ENCODE measurements at places on chromosomes 12 and 14. TPM values are rescaled to one million over a fixed set of nuclear protein-coding genes. Genes with fewer than 3 reads are reported as not detected.

DNA sequence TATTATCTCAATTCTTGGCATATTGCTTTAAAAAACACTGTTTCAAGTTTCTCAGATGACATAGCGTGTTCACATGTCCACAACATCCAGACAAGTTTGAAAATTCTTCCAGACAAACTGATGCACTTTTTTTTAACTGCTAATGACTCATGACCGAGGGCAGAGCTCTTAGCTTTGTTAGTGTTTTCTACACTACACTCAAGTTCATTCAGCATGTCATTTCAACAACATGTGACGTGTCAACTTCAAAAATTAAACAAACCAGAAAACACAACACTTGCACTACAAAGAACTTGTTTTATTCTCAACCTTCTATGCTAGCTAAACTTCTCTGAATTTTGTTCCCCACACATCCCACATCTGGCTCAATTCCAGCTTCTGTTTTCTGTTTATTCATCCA is 1186.3 kb upstream of the FLRT2 start:
- H3K27ac ChIP-seq: no peak overlapping the region
- H3K27me3 ChIP-seq: no peaks in the 10 kb centered on the region
- no peaks in the 10 kb centered on the region for H3K4me1 ChIP-seq
- no peaks in the 10 kb centered on the region for H3K36me3 ChIP-seq
- no peak overlapping the region for H3K4me3 ChIP-seq

Gene IL22
- total RNA-seq: not detected

GRCh38 chr14:94398536-94398935 is 10.1 kb upstream of the SERPINA1 start:
- H3K4me3 ChIP-seq: no peak overlapping the region
- no peak for DNase-seq
- H3K36me3 ChIP-seq: no peaks in the 10 kb centered on the region
- no peak overlapping the region for H3K27ac ChIP-seq

- H3K4me3 ChIP-seq: no peak overlapping the region
- DNase-seq: no peak
- H3K27me3 ChIP-seq: no peaks in the 10 kb centered on the region
- no peaks in the 10 kb centered on the region for H3K36me3 ChIP-seq
- H3K4me1 ChIP-seq: no peaks in the 10 kb centered on the region
- no peak overlapping the region for H3K27ac ChIP-seq
These were observed 2.0 kb upstream of the TAS2R9 start for GRCh38 chr12:10811883-10812536.

Gene LUM
- 41.7 TPM for total RNA-seq

DNA sequence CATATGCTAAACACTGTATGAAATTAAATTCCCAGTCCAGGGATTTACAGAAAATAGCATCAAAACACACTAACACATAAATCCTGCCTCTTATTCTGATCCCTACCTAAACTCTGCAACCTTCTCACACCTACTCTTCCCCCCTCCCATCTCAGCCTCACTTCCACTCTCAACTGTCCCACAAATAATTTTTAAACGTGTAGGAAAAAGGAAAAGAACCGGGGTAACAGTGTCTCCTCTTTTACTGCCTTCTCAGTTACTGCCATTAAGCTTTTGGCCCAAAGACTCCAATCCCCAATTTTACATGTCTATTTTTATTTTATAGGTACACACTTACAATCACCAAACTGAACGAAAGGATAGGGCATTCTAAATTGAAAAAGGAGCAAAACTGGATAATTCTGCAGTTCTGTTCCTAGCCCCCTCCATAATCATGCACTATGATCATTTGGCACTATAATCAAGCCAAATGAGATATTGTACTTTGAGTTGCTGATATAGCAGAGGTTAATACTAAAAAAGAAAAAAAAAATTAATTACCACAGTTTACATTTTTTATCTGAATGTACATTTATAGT is 2.9 kb downstream of the DUSP16 start:
- H3K4me1 ChIP-seq: peaks cover 9% of the 10 kb centered on the region
- no peak for DNase-seq
- peak overlapping the region; percentile 38 for H3K27ac ChIP-seq
- no peaks in the 10 kb centered on the region for H3K27me3 ChIP-seq
- peak overlapping the region; percentile 28 for H3K4me3 ChIP-seq

Gene BHLHE41
- 12.7 TPM for total RNA-seq

Gene ACRBP
- 1.8 TPM for total RNA-seq

DNA sequence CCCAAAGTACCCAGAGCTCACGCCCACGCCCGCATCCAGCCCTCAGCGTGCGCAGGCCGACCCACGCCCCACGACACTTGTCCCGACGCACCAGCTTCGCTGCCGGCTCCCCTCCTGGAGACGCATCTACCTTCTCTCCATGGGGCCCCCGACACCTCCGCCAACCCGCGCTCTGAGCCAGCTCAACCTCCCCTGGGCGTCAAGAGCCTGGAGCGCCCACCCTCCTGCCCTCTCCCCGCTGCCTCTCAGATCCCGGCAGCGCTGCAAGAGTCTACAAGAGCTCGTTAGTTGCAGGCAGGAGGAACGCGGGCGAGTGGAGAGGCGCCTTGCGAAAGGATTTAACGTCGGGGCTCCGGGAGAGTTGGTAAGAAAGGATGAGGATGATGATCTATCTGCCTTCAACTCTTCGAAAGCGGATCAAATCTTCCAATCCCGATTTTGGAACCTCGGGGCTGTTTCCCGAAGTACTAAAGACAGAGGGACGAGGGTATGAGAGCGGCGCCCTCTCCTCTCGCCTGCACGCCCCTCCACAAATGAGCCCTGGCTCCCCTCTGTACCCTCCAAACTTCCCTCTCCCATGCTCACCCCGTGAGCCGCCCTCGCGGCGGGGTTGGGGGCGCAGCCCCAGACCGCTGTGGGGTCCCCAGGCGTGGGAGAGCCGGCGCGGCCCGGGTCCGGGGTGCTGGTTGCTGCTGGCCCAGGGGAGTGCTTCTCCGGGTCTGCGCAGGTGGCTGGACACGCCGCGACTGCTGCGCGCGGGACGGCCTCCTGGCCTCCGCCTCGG is 979 bp downstream of the LTBP2 start:
- peak overlapping the region; percentile 84 for H3K4me3 ChIP-seq
- no peaks in the 10 kb centered on the region for H3K36me3 ChIP-seq
- no peak for DNase-seq
- H3K4me1 ChIP-seq: peaks cover 7% of the 10 kb centered on the region
- H3K27me3 ChIP-seq: no peaks in the 10 kb centered on the region

Gene RGS6
- total RNA-seq: 67.2 TPM

DNA sequence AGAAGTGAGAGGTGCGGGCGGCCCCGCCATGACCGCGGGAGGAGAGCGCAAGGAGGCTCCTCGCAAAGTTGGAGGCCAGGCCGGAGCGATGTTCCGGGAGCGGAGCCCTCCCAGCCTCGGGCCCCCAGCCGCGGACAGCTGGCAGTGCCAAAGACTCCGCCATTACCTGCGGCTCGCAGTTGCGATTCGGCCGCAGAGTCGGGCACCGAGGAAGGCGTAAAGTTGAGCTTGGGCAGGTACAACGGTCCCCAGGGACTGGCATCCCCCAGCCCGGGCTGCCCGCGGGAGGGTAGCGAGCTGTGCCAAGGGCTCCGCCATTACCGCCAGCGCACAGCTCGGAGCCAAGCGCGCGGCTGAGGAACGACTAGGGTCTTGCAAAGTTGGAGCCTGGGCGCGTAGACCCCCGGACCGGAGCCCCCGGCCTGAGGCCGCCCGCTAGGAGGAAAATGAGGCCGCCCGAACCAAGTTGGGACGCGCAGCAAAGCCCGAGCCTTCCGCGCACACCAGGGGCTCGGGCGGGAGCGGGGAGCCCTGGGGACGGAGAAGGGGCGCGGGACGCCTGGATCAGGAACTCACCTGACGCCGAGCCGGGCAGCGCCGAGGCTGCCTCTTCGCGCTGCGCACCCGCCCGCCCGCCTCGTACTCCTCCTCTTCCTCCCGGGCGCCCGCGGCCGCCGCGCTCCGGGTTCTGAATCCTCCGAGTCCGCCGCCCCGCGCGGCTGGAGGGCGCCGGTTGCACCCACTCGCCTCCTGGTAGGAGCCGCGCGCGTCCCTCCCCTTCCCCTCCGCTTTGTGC is 677 bp downstream of the NOS1 start:
- no peaks in the 10 kb centered on the region for H3K4me1 ChIP-seq
- H3K4me3 ChIP-seq: no peak overlapping the region
- H3K27me3 ChIP-seq: no peaks in the 10 kb centered on the region
- no peak overlapping the region for H3K27ac ChIP-seq
- DNase-seq: no peak

DNA sequence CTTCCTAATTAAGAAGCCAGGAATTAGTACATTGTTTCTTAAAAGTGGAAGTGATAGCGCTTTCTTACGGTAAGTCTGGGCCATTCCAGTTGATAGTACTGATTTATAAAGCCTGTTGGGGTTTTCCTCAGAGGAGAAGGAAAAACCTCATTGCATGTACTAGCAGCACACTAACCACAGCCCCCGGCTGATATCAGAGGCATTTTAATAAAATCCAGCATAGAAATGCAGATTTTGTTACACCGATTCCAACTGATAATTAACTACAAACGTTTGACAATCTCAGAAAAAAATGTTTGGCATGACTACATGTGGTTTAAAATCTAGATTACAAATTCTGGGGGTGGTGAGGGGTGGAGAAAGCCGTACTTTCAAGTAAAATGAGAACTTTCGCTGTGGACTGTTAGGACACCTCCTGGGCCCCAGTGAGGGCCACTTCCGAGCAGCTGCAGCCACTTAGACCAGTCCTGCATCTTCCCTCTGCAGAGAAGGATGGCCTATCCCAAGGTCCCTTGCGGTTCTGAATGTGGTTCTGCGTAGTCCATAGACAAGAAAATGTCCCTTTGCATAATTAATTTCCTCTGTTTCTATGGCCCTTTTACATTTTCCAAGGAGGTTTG is 374.4 kb downstream of the NUAK1 start:
- no peak overlapping the region for H3K27ac ChIP-seq
- no peaks in the 10 kb centered on the region for H3K4me1 ChIP-seq
- H3K36me3 ChIP-seq: no peaks in the 10 kb centered on the region

- no peak overlapping the region for H3K4me3 ChIP-seq
- no peak overlapping the region for H3K27ac ChIP-seq
- no peaks in the 10 kb centered on the region for H3K36me3 ChIP-seq
- DNase-seq: no peak
- H3K4me1 ChIP-seq: no peaks in the 10 kb centered on the region
These were observed 230.2 kb upstream of the DIO3 start for GRCh38 chr14:101331141-101331525.

- H3K27me3 ChIP-seq: no peaks in the 10 kb centered on the region
- H3K27ac ChIP-seq: no peak overlapping the region
- H3K4me1 ChIP-seq: no peaks in the 10 kb centered on the region
- H3K36me3 ChIP-seq: no peaks in the 10 kb centered on the region
These were observed 469.5 kb downstream of the VRK1 start for GRCh38 chr14:97266653-97267052.

DNA sequence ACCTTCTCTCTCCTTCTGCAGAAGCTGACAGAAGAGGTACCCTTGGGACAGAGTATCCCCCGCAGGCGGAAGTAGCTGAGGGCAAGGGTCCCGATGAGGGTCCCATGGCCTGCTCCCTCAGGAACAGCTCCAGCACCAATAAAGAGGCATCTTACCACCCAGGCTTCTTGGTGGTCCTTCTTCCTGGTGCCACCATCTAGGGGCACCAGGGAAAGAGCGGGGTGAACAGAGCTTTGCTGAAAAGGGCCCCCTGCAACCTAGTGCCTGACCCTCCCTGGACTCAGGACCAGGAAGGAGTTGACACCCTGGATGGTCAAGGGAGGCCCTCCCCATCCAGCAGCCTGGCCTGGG is 591 bp upstream of the IRF9 start:
- no peaks in the 10 kb centered on the region for H3K27me3 ChIP-seq
- H3K27ac ChIP-seq: peak overlapping the region; percentile 97
- DNase-seq: no peak
- peaks cover 12% of the 10 kb centered on the region for H3K4me1 ChIP-seq

Gene SMCO3
- total RNA-seq: 4.3 TPM

Gene RAB3IP
- total RNA-seq: 11.7 TPM

- H3K27ac ChIP-seq: no peak overlapping the region
- no peaks in the 10 kb centered on the region for H3K27me3 ChIP-seq
- H3K4me1 ChIP-seq: no peaks in the 10 kb centered on the region
- no peaks in the 10 kb centered on the region for H3K36me3 ChIP-seq
- H3K4me3 ChIP-seq: no peak overlapping the region
These were observed 178.9 kb downstream of the KCNH5 start for GRCh38 chr14:62866376-62866775.

DNA sequence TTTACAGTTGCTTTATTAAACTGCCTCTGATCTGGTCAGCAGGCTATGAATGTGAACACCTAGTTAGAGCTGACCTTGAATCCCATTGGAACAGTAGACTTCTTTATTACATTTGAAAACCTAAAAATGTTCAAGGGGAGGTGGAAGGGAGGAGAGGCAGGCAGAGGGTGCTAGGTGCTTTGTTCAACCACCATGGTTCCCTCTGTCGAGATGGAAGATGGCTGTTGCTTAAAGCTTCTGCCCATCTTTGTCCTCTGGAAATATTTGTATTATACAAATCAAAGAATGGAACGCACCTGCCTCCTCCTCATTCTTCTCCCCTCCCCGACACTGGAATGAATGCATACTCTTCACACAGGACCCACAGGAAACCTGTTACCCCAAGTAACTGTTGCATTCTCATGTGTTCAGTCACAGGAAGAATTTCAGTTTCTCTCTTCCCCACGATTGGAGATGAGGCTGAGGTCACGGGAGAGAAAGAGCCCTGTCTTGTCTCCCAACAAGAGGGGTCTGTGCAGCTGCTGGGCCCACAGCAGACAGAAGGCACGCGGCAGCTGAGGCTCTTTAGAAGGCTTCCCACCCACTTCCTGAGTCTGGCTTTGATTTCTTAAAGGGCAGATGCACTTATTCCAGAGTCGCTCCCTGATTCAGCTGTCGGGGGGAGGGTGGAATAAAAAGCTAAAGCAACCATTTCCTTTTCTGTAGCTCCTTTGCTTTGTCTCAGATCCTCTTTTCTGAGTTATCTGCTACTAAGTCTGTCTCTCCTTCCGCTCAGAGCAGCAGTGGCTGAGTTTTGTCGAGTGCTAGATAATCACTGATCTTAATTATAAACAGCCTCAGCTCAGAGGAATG is 217.9 kb upstream of the BTG1 start:
- H3K27me3 ChIP-seq: no peaks in the 10 kb centered on the region
- no peak for DNase-seq
- peak overlapping the region; percentile 19 for H3K4me3 ChIP-seq
- peak overlapping the region; percentile 77 for H3K27ac ChIP-seq
- peaks cover 15% of the 10 kb centered on the region for H3K4me1 ChIP-seq

DNA sequence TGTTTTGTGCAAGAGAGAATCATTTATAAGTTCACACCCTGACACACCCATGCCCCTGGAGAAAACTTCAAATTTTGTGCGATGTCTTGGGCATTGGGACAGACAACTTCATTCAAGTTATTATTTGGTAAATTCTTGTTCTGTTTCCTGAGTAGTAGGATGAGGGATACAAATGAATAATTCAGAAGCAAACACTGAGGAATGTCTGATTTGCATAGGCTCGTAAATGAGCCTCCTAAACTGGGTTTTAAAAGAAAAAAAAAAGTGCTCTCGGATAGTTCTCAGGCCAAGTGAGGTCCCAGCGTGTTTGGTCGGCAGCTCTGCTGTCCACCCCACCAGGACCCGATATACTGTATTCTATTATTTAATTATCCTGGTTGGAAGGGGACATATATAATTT is 134.7 kb upstream of the CPM start:
- H3K4me3 ChIP-seq: no peak overlapping the region
- H3K27me3 ChIP-seq: no peaks in the 10 kb centered on the region
- no peaks in the 10 kb centered on the region for H3K36me3 ChIP-seq
- DNase-seq: no peak
- no peak overlapping the region for H3K27ac ChIP-seq
- H3K4me1 ChIP-seq: no peaks in the 10 kb centered on the region

Gene LRIG3
- 94.3 TPM for total RNA-seq

Gene RESF1
- 48.8 TPM for total RNA-seq
